Cerebellar nuclear complex (tissue), 1 donor: ENCODE measurements at places on chromosomes 4 and X.

DNA sequence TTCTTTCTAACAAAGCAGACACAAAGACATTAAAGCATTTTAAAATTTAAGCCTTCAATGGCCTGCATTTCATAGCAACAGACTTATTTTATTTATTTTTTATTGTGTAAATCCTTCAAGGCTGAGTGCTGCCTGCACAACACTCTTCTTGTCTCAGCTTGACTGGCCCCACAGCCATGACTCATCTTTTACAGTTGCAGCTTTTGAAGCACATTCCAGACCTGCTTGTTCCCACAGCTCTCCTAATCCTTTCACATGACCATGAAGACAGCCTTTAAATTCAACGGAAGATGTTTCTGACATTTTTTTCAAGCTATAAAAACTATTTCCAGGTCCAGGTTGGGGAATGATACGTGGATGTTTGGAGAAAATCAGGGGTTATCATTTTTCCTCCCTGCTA is 276.9 kb upstream of the TACR3 start:
- no peak for DNase-seq

DNA sequence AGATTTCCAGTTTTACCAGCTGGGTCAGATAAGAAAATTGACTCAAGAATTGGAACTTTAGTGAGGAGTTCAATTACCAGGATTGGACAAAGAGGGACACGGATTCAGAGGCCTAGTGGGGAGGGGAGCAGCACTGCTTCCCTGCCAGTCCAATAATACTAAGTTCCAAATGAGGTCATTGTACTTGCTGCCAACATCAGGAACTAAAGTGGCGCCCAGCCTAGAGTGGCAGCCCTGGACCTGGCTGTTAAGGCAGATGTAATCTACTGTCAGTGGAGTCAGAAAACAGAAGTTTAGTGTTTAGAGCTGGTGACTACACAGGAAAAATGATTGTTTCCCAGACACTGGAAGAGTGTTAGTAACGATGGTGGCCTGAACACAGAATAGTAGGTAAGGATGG is 42.7 kb upstream of the RAPGEF2 start:
- DNase-seq, result no peak

DNA sequence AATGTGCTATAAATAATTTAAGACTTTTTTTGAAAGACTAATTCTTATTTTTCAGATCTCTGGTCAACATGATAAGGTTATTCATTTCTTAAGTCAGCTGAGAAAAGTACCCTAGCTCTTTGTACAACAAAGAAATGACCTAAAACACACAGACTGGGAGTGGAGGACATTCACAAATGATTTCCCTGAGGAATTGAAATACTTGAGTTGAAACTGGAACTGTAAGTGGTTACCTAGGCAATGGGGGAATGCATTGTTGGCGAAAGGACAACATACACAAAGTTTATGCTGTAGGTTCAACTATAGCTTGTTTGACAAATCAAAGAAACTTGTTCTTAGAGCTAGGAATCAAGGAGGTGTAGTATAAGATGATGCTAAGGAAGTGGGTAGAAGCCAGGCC is 915.5 kb downstream of the FAT4 start:
- DNase-seq, result no peak

DNA sequence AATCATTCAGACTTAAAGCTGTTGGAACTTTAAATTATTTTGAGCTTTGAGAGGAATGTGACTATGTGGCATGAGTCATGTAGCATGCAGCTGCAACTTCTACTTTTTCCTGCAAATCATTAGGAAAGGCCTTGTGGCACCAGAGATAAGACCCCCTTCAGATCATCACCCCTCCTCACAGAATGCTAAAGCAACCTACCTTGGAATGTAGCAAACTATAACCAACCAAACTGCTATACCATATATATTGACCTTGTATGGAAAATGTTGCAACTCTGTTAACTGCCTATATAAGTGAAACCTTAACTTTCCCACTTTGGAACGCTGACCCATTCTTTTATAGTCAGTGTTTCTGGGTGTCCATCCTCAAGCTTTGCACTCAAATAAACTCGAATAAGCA is 32.0 kb downstream of the ATXN3L start:
- DNase-seq, result no peak

DNA sequence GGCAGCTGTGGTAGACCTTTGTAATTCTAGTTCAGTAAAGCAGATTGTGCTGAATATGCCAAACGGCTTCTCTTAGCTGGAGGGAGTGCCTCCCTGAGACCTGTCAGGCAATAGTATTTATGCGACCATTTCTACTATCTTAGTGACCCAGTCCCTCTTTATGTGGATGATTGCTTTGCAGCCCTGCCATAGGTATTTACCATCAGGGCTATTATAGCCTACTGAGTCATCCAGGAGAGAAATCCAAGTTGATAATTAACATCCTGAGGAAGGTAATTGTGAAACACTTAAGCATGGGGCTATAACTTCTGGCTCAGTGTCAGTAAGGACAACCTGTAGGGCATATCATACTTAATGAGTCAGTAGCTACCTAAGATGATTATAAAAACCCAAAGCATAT is 103.9 kb upstream of the MAOA start:
- no peak for DNase-seq

- no peak for DNase-seq
Measured at GRCh38 chr4:140090215-140090731, 63.7 kb downstream of the MAML3 start.

DNA sequence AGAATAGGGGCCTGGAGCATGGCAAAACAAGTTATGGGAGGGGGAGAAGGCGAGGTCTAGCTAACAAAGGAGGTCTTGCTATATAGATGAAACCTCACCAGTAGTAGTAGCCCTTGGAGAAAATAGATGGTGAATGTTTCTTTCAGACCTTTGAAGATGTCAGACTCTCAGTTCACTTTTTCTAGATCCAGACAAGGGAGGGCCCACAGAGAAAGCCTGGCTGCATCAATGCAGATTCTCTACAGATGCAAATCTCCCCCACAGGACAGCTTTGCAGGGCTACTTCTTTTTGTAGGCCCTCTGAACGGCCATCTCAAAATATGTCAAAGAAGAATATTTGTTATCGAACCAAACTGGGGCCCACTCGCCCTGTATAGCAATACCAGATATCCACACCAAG is 159.7 kb downstream of the ANK2 start:
- no peak for DNase-seq

DNA sequence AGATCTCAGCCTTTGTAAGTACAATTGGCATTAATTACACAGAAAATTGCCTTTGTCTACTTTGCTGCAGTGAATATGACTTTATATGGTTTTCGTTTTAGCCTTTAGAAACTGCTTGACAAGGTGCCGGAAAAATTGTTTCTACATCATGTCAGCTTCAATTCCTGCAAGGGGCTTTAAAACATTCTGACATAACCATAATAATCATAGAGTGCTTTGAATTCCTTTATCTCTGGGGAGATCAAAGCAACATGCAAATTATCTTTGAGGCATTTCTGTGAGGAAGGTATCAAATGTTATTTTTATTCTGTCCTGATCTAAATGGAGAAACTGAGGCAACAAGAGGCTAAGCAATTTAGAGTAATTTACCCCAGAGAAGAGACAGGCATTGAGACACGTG is 57.8 kb downstream of the MMRN1 start:
- DNase-seq, result no peak

DNA sequence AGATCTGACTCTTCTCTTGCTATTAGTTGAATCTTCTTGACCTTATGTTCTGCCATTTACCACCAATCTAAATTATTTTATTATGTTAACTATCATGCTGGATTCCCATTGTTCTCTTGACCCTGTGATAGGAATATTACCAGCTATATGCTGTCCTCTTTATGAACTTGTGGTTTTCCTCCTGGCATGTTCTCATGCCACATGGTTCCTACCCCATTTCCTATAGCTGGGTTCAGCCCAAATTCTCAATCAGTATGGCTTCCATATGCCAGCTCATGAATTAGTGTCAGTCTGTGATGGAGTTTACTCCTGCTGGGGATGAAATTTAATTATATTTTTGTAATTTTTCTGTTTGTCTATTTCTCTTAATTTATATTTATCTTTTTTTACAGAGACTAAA is 430.5 kb downstream of the SMARCA1 start:
- DNase-seq, result no peak

- DNase-seq, result no peak
Measured at GRCh38 chrX:39667191-39667590, 430.6 kb downstream of the BCOR start.

DNA sequence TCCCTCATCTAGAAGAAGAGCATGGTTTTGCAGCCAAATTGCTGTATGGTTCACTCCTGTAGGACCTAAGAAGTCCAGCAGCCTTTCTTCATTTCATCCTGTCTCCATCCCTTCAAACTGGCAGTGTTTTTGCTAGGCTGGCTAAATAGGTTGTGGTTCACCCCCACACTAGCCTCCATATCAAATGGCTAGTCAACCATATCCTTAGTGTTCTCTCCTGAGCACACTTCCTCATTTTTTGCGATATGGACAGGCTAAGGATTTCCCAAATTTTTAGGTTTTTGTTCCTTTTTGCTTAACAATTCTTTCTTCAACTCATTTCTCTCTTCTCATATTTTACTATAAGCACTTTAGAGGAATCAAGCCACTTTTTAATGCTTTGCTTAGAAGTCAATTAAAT is 98.8 kb upstream of the NOCT start:
- no peak for DNase-seq

- no peak for DNase-seq
Measured at GRCh38 chr4:19982556-19982955, 269.1 kb upstream of the SLIT2 start.

DNA sequence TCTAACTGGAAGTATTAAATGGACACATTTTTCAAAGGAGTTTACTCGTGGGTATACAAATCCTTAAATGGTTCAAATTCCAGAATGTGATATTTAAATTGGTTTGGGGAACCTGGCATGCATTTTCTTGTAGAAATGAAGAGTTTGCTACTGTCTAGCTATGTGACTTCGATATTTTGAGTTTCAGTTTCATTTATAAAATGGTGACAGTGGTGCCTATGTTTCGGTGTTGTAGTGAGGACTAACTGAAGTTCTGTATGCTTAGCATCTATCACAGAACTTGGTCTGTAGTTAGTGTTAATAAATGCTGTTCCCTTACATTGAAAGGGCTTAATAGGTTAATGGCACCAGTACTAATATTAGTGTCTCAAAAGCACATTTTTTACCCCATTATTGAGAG is 29.4 kb downstream of the TRPC5 start:
- no peak for DNase-seq

DNA sequence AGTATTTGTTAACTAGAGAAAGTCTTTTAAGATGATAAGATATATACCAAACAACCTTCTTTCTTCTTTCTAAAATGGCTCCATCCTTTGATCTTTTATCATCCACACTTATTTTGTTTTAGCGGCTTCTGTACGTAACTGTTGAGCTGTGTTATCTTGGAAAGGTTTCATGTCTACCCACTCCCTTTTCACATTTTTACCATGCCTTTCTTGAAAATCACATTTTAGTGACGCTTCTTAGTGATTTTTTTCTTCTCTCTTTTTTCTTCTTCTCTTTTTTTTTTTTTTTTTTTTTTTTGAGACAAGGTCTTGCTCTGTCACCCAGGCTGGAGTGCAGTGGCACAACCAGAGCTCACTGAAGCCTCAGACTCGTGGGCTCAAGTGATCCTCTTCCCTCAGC is 135.1 kb downstream of the CHIC2 start:
- DNase-seq, result no peak

DNA sequence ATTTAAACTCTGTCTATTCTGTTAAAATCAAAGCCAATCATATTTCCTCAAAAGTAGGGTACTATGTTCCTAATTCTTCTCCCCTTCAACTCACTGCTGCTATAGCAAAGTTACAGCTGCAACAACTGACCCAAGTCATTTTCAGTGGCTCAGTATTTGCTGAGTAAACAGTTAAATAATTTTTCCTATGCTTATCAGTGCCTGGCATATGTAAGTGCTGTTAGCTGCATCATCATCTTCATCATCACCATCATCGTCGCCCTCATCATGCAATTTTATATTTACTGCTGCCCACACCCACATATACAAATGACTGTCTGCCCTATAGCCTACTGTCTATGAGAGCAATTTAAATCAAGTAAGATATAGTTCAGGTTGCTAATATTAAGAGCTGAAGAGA is 21.9 kb downstream of the COQ2 start:
- DNase-seq, result no peak

- DNase-seq, result no peak
Measured at GRCh38 chr4:180156684-180157083, 2086.5 kb upstream of the TENM3 start.

GRCh38 chr4:79399076-79399475 is 9.0 kb downstream of the GK2 start:
- DNase-seq, result no peak

DNA sequence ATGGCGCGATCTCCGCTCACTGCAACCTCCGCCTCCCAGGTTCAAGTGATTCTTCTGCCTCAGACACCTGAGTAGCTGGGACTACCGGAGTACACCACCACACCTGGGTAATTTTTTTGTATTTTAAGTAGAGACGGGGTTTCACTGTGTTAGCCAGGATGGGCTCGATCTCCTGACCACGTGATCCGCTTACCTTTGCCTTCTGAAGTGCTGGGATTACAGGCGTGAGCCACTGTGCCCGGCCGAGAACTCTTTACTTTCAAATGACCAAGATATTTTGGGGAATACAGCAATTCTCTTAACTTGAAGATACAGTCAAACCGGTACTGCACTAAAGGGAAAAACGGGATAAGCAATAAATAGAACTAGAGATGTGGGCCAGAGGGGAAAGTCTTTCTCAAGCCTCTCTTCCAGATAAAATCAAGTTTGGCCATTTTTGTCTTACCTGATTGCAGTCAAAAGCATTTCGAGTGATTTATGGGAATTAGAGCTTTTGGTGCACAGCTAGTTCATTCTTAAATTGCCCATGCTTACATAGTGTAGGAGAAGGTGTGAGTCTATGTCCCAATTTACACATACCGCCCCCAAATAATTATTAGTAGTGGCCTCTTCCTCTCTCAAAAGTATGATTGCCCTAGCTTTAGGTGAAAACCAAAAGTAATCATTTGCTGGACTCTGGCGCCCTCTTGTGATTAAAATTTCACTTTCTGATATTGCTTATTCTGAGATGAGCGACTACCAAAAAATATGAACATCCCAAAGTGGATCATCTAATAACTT is 53.2 kb upstream of the ABCG2 start:
- DNase-seq, result no peak

GRCh38 chr4:81905971-81906370 is 434.3 kb upstream of the RASGEF1B start:
- DNase-seq, result no peak

DNA sequence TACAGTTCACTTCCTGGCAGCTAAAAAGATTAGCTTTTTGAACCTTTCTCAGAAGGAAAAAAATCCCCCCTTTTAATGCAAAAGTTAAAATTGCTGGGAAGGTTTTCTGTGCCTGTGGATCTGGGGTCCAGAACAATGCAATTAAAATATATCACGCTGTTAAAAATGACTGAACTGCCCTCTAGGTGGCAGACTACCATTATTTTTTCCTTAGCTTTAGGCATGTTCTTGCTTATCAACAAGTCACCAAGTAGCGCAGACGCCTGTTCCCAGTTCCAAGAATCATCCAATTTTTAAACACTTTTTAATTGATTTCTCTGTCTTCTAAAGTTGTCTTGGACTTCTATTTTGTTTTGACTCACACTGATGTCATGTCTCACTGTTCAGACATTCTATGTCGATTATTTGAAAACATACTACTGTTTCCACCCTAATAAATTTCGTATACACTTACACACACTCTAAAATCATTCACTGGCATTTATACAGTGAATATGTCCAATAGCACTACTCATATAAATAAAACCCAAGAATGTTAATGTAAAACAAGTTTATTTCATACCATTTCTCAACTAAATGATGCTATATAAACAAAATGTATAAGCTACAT is 661.6 kb downstream of the RAPGEF2 start:
- DNase-seq, result peak; percentile 6
